Neural progenitor cell (in vitro differentiated cells): ENCODE measurements at places on chromosomes 7 and 10. TPM values are rescaled to one million over a fixed set of nuclear protein-coding genes. Genes with fewer than 3 reads are reported as not detected.

GRCh38 chr7:16669581-16669980 is 23.6 kb downstream of the BZW2 start:
- H3K27ac ChIP-seq: no peak overlapping the region
- H3K4me1 ChIP-seq: no peaks in the 10 kb centered on the region
- no peaks in the 10 kb centered on the region for H3K27me3 ChIP-seq
- H3K36me3 ChIP-seq: peaks cover 6% of the 10 kb centered on the region
- no peak for DNase-seq

- H3K4me3 ChIP-seq: no peak overlapping the region
- H3K36me3 ChIP-seq: no peaks in the 10 kb centered on the region
- no peak overlapping the region for H3K27ac ChIP-seq
- peaks cover 16% of the 10 kb centered on the region for H3K27me3 ChIP-seq
These were observed 2.2 kb upstream of the KNDC1 start for GRCh38 chr10:133157662-133158436.

GRCh38 chr7:3592401-3593134 is 291.5 kb downstream of the SDK1 start:
- peak overlapping the region; percentile 2 for H3K27ac ChIP-seq
- H3K36me3 ChIP-seq: no peaks in the 10 kb centered on the region
- DNase-seq: peak; percentile 28
- no peaks in the 10 kb centered on the region for H3K27me3 ChIP-seq

DNA sequence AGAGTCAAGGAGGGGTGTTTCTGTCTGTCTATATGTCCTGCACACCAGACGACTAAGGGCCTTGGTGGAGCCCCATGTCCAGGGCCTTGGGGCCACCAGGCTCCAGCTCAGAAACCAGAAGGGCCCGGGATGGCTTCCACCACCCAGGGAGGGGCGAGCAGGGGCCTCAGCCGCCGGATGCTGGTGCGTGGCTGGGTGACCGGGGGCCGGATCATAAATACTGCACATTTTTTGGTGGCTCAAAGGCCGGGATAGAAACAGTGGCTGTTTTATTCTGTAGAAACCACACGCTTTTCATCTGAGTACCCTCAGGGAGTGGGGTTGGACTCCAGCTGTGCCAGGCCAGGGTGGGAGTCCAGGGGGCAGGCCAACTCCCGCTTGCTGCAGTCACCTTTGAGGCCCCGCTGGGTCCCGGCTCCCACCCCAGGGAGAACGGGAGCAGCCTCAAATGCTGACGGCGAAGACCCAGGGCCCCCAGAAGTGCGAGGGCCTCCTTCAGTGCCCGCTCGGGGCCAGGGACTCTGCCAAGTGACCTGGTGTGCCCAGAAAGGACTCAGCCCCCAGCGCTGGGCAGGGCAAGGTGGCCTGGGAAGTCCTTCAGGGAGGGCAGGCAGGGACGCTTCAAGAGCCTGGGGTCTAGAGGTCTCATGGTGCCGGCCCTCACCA is 28.2 kb downstream of the PDGFA start:
- H3K27me3 ChIP-seq: no peaks in the 10 kb centered on the region
- DNase-seq: no peak
- no peaks in the 10 kb centered on the region for H3K36me3 ChIP-seq
- peaks cover 5% of the 10 kb centered on the region for H3K4me1 ChIP-seq
- H3K27ac ChIP-seq: no peak overlapping the region

GRCh38 chr7:36011588-36011965 is 141.5 kb upstream of the EEPD1 start:
- peaks cover 13% of the 10 kb centered on the region for H3K4me1 ChIP-seq
- H3K4me3 ChIP-seq: no peak overlapping the region
- peak; percentile 5 for DNase-seq
- peaks cover 7% of the 10 kb centered on the region for H3K27me3 ChIP-seq
- H3K27ac ChIP-seq: no peak overlapping the region

DNA sequence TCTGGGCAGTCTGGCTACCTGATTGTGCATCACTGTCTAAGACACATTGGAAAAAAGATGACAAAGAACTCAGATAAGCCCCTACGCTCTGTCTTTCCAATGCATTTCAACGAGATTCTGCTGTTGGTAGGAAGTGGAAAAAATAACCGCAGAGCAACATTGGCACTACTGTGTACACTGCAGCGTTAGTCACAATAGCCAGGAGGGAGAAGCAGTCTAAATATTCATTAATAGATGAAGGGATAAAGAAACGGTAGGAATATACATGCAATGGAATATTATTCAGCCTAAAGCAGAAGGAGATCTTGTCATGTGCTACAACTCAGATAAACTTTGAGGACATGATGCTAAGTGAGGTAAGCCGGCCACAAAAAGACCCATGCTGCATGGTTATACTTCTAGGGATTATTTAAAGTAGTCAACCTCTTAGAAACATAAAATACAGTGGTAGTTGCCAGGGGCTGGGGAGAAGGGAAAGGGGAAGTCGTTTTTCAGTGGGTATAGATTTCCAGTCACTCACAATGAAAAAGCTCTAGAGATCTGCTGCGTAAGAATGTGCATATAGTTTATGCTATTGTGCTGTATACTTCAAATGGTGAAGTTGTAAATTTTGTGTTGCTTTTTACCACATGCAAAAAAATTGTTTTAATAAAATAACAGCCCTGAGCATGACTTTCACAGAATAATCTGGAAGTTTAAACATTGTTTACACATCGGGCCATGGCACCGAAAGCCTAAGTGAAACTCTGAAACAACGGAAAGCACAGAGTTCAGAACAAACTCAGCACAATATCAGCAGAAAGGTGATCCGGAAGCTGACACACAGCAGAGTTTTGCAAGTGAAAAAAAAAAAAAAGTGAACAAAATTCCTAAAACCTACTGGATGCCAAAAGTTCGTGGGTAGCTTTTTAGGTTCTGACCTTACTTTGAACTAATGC is 40.1 kb downstream of the ELMO1 start:
- H3K4me1 ChIP-seq: peaks cover 20% of the 10 kb centered on the region
- H3K27ac ChIP-seq: no peak overlapping the region
- DNase-seq: no peak
- no peaks in the 10 kb centered on the region for H3K27me3 ChIP-seq
- H3K36me3 ChIP-seq: no peaks in the 10 kb centered on the region
- no peak overlapping the region for H3K4me3 ChIP-seq

GRCh38 chr7:5701085-5701914 is 80.2 kb downstream of the RNF216 start:
- no peak overlapping the region for H3K4me3 ChIP-seq
- no peak for DNase-seq
- peaks cover 13% of the 10 kb centered on the region for H3K4me1 ChIP-seq
- H3K27ac ChIP-seq: no peak overlapping the region
- no peaks in the 10 kb centered on the region for H3K36me3 ChIP-seq

GRCh38 chr10:28619455-28619854 is 57.9 kb upstream of the BAMBI start:
- DNase-seq: no peak
- peaks cover 42% of the 10 kb centered on the region for H3K36me3 ChIP-seq
- no peak overlapping the region for H3K4me3 ChIP-seq

GRCh38 chr7:139829025-139829774 is at the start of gene TBXAS1:
Gene TBXAS1, plus strand, starts transcription at chr7:139829264. Its CDS starts 127 bp downstream, at chr7:139829391.
- H3K27me3 ChIP-seq: no peaks in the 10 kb centered on the region
- no peak for DNase-seq
- H3K4me1 ChIP-seq: no peaks in the 10 kb centered on the region
- no peak within 1 kb of the TSS for H3K27ac ChIP-seq
- H3K36me3 ChIP-seq: no peaks in the 10 kb centered on the region

GRCh38 chr10:91745090-91745831 is 53.0 kb upstream of the TNKS2 start:
- no peak overlapping the region for H3K27ac ChIP-seq
- H3K36me3 ChIP-seq: peaks cover 3% of the 10 kb centered on the region
- H3K27me3 ChIP-seq: no peaks in the 10 kb centered on the region
- H3K4me3 ChIP-seq: no peak overlapping the region
- peak; percentile 70 for DNase-seq

- no peaks in the 10 kb centered on the region for H3K4me1 ChIP-seq
- H3K4me3 ChIP-seq: no peak overlapping the region
- no peak overlapping the region for H3K27ac ChIP-seq
- no peaks in the 10 kb centered on the region for H3K27me3 ChIP-seq
- H3K36me3 ChIP-seq: peaks cover 15% of the 10 kb centered on the region
- no peak for DNase-seq
These were observed 21.0 kb downstream of the NUDT13 start for GRCh38 chr10:73131301-73131700.

DNA sequence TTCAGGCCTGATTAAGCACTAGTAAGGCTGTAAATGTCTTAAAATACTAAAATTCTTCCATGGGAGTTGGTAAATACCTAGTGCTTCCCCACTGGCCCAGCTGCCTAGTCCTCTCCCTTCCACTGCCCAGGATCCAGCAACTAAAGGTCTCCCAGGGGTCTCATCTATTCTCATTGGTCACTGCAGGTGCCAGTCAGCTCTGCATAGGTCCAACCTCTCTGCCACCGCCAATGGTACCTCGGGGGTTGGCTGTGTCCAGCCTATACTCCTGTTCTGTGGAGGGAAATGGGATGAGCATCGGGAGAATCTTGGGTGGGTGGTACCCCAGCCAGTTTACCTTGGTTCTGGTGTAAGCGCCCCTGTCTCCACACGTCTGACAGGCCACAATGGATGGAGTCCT is 6.1 kb upstream of the CREB5 start:
- no peaks in the 10 kb centered on the region for H3K36me3 ChIP-seq
- H3K27ac ChIP-seq: no peak overlapping the region
- peak; percentile 39 for DNase-seq
- no peak overlapping the region for H3K4me3 ChIP-seq
- peaks cover 51% of the 10 kb centered on the region for H3K27me3 ChIP-seq

GRCh38 chr7:66187905-66188304 is 17.2 kb upstream of the TPST1 start:
- H3K4me1 ChIP-seq: no peaks in the 10 kb centered on the region
- H3K36me3 ChIP-seq: no peaks in the 10 kb centered on the region
- H3K27me3 ChIP-seq: no peaks in the 10 kb centered on the region
- no peak overlapping the region for H3K27ac ChIP-seq
- no peak overlapping the region for H3K4me3 ChIP-seq

DNA sequence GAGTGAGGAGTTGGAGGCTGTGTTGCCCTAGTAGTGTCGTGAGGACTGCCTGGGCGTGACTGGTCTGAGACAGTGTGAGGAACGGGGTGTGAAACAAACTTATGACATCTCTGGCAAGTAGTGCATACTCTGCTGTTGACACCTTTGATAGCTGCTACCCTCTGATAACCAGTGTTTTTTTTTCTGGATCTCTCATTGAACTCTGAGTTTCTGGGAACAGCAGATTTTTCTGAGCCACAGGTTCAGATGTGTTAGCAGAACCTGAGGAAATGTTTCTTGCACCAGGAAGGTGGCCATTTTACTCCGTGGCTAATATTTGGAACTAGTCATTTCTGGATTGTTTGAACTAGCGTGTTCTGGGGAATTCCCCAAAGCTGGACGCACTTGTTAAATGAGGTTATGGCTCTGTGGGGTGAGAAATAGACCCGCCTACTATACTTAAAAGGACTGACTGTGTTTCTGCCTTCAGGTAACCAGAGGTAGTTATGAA is 52.9 kb downstream of the AUTS2 start:
- DNase-seq: no peak
- H3K4me1 ChIP-seq: peaks cover 13% of the 10 kb centered on the region
- no peak overlapping the region for H3K4me3 ChIP-seq
- no peaks in the 10 kb centered on the region for H3K36me3 ChIP-seq
- peaks cover 55% of the 10 kb centered on the region for H3K27me3 ChIP-seq

DNA sequence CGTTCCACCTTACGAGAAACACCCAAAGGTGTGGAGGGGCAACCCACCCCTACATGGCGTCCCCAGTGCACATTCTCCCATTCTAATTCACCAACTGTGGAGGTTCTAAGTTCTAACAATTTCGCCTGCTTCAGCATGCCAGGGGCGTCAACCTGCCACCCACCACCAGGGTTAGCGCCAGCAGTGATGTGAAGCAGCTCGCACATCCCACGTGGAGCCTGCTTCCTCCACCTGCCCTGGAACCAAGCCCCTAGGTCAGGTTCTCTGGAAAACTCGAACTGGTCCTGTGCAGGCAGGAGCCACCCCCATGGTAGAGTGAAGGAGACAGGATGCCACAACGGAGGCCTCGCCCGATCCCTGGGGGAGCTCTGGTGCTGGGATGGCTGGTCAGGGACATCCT is 33.3 kb upstream of the FXYD4 start:
- H3K4me3 ChIP-seq: no peak overlapping the region
- H3K4me1 ChIP-seq: peaks cover 8% of the 10 kb centered on the region
- H3K27ac ChIP-seq: no peak overlapping the region
- DNase-seq: no peak

DNA sequence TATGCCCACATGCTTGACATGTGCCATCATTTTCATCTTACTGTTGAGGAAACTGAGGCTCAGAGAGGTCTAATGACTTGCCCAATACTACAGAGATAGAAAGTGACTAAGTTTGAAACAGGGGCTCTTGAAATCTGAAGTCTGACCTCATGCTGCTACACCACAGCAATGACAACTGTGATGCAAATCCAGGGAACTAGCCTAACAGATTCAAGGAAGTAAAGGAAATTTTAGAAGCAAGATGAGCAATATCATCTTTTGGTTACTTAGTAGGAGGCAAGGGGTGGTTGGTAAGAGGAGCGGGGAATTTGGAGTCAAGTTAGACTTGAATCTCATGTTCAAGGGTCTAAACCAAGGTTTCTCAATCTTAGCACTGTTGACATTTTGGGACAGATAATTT is 26.3 kb upstream of the OSBPL3 start:
- H3K4me1 ChIP-seq: no peaks in the 10 kb centered on the region
- no peak overlapping the region for H3K4me3 ChIP-seq
- no peaks in the 10 kb centered on the region for H3K36me3 ChIP-seq
- no peak for DNase-seq

DNA sequence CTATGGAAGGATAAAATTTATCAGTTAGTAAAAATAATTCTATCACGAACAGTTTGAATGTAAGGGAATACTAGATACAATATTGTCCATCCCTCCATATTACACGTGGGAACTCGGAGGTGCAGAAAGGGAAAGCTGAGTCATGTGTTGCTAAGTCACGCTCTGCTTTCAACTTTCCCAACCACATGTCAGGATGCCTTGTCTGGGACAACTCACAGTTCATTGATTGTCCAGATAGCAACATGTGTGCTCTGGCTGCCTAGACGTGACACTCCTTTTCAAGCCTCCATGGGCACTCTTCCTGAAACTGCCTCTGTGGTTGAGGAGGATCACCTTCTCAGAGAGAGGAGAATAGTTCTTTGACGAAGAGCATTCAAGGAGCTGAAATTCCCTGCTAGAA is 808.1 kb downstream of the GRID1 start:
- no peaks in the 10 kb centered on the region for H3K27me3 ChIP-seq
- no peaks in the 10 kb centered on the region for H3K4me1 ChIP-seq
- no peak overlapping the region for H3K27ac ChIP-seq
- DNase-seq: no peak

- H3K36me3 ChIP-seq: no peaks in the 10 kb centered on the region
- DNase-seq: peak; percentile 19
- H3K27ac ChIP-seq: no peak overlapping the region
- no peaks in the 10 kb centered on the region for H3K4me1 ChIP-seq
These were observed 10.0 kb downstream of the HHEX start for GRCh38 chr10:92699518-92700381.

ZNF107 gene
- total RNA-seq: 9.1 and 18.9 TPM in 2 replicates

C10orf62 gene
- total RNA-seq: not detected in 2 replicates
